ENCODE measurements at places on chromosomes 3 and 15.

DNA sequence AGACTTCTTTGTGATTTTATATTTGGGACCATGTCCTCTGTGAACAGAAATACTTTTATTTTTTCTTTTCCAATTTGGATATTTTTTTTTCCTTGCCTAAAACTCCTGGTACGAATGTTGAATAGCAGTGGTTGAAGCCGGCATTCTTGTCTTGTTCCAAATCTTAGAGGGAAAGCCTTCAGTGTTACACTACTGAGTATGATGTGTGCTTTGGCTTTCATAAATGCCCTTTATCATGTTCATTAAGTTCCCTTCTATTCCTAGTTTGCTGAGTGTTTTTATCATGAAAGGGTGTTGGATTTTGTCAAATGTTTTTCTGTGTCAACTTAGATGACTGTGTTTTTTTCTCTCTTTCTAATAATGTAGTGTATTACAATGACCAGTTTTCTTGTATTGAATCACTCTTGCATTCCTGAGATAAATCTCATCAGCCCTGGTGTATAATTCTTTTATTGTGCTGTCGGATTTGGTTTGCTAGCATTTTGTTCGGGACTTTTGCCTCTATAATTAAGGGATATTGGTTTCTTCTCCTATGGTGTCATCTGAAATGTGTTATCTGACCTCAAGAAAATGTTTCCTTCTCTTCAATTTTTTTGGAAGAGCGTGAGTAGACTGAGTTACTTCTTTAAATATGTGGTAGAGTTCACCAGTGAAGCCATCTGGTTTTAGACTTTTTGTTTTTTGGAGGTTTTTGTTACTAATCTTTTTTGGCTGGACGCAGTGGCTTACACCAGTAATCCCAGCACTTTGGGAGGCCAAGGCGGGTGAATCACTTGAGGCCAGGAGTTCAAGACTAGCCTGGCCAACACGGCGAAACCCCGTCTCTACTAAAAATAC is 33.3 kb downstream of the MAP1A start:
- peak; percentile 18 for DNase-seq

DNA sequence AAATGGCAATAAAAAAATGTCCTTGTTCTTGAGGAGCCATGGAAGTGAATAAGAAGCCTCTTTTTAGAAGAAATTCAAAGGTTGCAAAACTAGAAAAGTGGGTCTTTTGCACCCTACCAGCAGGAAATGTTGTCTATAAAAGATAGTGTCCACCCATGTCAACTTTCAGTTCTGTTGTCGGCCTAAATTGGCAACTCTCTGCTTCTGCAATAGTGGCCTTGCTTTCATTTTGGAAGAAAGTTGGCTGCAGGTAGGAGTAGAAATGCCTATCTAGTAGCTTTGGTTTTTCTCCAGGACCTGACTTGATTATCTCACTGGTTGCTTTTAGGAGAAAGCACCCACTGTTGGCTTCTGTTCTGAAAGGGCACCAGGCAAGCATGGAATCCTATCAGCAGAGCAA is 85.4 kb downstream of the TMEM108 start:
- no peak for DNase-seq

- DNase-seq = no peak
These were observed 67.8 kb downstream of the NSUN3 start for GRCh38 chr3:94130690-94131089.

DNA sequence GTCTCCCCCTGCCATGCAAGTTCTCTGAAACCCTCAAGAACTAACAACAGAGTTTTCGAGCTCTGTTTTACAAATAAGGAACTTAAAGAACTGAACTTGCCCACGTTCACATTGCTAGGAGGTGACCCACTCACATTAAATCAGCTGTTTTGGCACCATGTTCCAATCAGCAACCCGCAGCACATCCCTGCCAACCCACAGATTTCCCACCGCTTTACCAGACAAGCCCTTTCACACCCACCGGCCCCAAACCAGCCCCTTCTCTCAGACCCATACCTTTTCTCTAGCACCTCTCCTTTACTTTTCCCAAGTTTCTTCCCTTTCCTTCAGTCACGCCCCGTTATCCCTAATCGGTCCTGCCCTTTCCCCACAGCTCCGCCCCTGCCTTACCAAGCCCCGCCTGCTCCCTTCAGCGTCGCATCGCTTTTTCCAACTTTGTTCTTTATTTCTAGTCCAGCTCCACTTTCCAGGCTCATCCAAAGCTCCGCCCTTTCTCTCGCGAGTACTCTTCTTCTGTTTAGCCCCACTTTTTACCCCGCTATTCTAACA is 804 bp upstream of the BRPF1 start:
- DNase-seq = no peak

- DNase-seq = no peak
These were observed 18.8 kb downstream of the ASTE1 start for GRCh38 chr3:131007782-131008181.
